LHCN-M2 (cell line): ENCODE measurements at places on chromosomes 2 and 18. TPM values are rescaled to one million over a fixed set of nuclear protein-coding genes. Genes with fewer than 3 reads are reported as not detected.

Gene CPS1
- total RNA-seq: 30.8 and 36.4 TPM in 2 replicates

Gene KCNK3
- total RNA-seq: 0.32 TPM in 1 of 2 replicates, not detected in the other

Gene SPP2
- total RNA-seq: not detected in 2 replicates

Gene RANBP2
- 65.9 and 72.3 TPM in 2 replicates for total RNA-seq

Gene CENPO
- total RNA-seq: 40.6 and 56.1 TPM in 2 replicates

Gene DQX1
- not detected in 2 replicates for total RNA-seq

DNA sequence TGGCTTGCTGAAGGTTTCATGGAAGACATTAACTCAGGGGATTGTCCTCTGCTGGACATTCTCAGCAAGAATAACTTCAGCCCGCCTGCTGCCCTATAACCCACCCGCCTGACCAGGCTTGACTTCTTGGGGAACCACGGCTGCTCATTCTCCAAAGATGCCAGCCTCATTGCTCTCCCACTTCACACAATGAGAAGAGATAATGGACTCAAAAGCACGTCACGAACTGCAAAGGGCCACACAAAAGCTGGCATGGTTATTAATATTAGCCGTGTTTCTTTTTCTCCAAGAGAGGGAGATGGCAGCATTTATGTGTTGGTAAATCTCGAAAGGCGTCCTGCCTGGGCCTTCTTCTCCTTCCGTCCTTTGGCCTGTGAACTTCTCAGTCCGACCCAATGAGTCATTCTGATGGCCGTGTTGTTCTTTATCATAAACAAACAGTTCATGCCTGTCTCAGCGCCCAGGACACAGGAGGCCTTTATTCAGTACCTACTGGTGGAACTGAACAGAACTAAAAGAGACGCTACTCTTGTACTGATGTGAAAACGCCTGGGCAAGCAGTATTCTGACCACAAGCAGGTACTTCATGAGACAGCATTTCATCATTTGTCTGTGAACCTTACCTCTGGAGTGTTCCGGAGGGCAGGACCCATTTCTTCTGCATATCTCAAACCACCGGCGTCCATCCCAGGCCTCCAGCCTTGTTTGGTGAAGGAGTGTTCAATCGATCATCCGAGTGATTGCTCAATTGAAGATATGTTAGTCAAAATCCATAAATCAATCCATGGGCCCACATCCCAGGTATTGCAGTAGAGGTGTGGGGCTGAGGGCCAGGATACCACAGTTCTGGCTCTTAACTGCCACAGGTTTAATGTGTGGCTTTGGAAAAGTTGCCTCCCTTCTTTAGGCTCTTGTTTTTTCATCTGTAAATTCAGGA is 25.1 kb upstream of the KLHL29 start:
- DNase-seq: no peak

GRCh38 chr2:27636766-27637165 is 7.9 kb downstream of the GPN1 start:
- peak; percentile 41 for DNase-seq

DNA sequence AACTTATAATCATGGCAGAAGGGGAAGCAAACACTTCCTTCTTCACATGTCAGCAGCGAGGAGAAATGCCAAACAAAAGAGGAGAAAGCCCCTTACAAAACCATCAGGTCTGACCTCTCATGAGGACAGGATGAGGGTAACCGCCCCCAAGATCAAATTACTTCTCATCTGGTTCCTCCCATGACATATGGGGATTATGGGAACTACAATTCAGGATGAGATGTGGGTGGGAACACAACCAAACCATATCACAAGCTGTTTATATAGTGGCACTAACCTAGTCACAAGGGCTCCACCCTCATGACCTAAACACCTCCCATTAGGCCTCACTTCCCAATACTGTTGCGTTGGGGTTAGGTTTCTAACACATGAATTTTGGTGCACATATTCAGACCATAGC is 110.0 kb downstream of the OSBPL6 start:
- peak; percentile 21 for DNase-seq

- DNase-seq: no peak
Observed at GRCh38 chr2:10240161-10240681, 62.5 kb upstream of the HPCAL1 start.

- DNase-seq: no peak
Observed at GRCh38 chr2:1125217-1125616, 174.6 kb downstream of the SNTG2 start.

- DNase-seq: no peak
Observed at GRCh38 chr2:196987298-196987648, 60.8 kb upstream of the PGAP1 start.

- no peak for DNase-seq
Observed at GRCh38 chr2:59282374-59283057, 1041.4 kb upstream of the FANCL start.
